NCI-H510A treated with DMSO at 0.1 percent for 48 hours (cell line): ENCODE measurements at places on chromosomes 13 and 19.

DNA sequence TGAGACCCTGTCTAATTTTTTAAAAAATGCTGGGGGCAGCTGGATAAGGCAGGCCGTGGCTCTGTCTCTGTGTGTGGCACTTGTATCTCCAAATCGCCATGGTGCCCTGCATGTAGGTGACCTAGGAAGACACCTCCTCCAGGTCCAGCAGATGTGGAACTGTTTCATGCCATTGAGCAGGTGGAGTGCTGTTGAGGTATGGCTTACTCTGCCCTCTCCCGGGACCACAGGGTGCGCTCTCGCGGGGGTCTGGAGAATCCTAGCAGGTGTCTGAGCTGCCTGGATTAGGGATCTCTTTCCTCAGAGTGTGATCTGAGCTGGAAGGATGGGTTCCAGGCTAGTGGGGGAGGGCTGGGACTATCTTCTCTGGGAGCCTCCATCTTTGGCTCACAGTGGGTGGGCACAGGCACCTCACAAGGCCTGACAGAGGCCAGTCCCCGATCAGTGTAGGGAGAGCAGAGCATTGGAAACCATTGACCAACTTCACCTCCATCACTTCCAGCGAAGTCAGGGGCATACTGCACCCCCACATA, 67.7 kb upstream of the TM9SF2 start:
- no peak for DNase-seq

DNA sequence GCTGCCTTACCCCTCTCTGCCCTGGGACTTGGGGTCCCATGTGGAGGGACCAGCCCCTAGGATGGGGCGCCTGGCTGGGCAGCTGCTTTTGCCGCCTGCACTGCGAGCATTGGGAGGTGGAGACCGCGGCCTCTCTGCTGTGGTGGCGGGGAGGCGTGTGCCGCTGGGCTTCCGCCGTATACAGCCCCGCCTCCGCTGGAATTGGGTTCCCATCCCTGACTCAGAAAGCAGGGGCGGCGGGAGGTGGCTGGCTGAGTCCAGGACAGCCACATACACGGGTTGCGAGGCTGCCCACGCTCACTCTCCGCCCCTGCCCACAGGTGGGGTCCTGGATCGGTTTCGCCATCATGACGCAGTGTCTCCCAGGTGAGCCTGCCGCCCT, 6.6 kb downstream of the NDUFB7 start:
- no peak for DNase-seq

DNA sequence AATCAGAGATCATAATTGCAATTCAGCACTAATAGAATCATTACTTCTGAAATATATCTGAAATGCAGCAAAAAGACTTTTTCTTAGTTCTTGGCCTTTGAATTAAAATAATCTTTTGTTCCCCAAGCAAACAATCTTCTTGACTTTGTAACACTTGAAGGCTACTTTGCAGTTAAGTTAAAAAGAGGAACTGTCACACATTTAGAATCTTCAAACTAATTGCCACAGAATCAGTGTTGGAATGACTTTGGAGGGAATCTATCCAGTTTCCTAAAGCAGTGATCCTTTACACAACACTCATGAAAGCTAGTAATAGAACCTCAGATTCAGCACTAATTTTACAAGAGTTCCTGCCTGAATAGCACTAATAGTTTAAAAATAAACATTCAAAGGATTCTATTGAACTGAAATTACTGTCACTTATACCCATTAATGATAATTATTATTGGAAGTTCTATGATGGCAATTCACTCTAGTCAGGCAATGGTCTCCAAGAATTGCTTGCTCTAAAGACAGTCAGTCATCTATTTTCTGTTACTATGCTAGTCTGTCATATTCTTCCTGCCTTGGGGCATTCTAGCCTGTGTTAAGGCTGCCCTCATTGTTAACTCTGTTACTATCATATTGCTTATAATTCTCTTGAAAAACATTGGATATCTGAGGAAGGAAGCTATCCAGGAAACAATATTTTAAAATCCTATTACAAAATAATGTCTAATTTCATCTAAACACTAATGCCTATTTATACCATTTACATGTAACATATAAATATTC, 362.4 kb downstream of the DIAPH3 start:
- no peak for DNase-seq

DNA sequence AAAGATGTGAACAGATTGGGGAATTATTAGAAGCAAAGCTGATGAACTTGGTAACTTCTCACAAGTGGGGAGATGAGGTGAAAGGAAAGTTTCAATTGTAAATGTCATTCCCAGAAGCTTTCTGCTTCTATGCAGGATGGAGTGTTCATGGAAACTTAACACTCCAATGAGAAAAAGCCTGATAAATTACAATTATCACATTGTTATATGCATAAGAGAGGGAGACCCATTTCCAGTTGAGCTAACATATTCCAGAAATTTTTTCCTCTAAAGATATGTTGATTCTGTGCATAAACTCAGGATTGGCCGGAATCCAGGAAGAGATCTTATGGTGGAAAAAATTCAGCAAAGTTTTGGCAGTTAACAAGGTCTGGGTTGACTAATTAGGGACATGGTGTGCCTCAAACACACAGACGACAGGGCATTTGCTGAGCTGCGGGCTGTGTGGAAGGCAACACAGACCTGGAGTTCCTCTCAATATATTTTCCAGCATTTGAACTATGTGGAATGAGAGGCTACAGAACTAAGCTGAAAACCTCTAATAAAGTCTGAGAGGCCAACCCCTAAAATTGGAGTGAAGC, 64.9 kb upstream of the FGF14 start:
- no peak for DNase-seq

DNA sequence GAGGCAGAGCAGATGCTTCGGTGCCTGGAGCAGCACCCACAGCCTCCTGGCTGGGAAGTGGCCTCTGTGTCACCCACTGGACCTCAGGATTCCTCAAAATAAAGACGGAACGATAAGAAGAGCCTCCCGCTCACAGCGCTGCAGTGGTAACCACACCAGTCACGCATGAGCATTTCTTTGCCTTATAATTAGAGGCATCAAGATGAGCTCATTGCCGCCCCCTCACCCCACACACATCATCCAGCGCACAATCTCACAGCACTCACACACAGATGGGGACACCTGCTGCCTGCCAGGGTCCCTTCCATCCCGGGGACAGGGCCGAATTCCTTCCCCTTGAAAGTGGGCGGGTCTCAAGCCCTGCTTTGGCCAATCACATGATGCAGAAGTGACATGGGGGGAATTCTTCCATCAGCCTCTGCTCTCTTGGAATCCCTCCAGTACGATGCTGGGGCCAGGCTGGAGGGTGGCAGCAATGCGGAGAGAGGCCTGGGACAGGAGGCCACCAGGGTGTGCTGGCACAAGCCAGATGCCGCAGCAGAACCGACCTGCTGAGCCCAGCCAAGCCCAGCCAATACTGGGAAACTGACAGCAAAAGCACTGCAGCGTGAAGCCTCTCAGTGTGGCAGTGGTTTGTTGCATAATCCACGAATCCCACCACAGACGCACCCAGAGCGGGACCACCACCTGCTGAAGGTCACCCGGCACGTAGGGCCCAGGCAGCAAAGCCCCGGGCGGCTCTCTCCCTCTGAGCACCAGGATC, 16.0 kb downstream of the PIP5K1C start:
- no peak for DNase-seq

GRCh38 chr19:28289295-28290063, 923.5 kb downstream of the UQCRFS1 start:
- no peak for DNase-seq

- DNase-seq, result peak; percentile 15
Observed at GRCh38 chr13:33285420-33286124, at the start of gene STARD13. TSS of gene STARD13 (minus strand) at chr13:33285755. CDS start at chr13:33285638, 117 bp downstream.

DNA sequence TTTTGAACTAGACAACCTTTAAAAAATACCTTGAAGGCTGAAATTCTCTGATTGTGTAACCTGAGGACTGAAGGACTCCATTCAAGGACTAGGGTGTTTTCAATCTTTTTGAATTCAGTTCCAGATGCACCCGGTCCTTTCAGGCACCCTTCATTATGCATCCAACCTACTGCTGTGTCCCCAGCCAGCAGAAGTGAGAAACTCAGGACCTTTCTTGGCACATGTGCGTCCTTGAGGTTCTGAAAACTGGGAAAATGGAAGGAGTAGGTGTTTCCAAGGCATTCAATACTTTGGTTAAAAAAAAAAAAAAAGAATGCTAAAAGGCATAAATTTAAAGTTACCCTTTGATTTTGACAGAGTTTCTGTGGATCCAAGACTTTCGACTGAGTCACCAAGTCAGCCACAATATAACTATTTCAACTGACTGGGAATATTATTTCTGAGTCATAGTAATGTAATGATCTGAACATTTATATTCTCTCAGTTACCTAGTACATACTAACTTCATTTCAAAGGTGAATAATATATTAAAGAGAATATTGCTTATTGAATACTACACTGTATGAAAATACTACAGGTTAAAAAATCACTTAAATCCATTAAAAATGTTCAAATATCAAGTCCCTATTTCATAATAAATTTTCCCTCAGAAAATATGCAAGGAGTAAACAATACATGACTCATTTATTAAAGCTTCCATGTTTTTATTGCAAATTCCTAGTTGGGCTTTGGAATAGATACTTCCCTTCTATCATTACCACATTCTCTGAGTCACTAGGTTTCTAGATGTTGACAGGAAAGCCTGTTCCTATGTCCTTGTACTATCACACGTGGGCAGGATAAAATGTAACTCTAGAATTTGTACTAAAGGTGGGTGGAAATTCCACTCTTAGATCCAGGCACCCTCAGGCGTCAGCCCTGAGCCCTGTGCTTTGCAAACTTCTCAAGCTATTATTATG, 2.4 kb upstream of the ITGBL1 start:
- no peak for DNase-seq

DNA sequence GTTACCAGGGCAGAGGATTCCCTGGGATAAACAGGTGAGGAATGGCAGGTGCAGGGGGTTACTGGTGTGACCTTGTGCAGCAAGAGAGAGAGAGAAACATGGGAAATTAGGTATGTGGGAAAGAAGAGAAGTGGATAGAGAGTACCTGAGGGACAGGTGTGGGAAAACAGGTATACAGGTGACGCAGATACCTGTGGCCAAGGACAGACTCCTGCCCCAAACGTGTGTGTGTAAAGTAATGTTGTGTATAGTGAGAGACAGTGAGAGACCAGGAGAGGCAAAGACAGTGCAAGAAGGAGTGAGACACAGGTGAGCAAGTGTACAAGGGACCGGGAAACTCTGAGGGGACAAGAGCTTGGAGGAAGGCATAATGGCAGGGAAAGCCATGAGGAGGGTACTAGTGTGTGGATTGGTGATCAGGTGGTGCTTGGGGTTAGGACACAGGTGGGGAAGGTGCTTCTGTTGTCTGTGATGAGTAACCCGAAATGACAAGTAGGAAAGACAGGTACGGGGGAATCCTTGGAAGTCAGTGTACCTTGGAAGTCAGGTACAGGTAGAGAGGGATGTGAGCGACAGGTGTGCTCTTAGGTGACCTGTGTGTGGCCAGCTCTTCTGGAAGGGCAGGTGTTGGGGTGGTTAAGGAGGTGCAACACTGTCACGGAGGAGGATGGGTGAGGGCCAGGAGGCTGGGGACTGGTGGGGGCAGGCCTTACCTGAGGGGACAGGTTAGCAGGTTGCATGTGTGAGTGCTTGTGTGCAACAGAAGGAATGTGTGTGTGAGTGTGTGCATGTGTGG, 2.8 kb downstream of the ERFL start:
- peak; percentile 80 for DNase-seq

DNA sequence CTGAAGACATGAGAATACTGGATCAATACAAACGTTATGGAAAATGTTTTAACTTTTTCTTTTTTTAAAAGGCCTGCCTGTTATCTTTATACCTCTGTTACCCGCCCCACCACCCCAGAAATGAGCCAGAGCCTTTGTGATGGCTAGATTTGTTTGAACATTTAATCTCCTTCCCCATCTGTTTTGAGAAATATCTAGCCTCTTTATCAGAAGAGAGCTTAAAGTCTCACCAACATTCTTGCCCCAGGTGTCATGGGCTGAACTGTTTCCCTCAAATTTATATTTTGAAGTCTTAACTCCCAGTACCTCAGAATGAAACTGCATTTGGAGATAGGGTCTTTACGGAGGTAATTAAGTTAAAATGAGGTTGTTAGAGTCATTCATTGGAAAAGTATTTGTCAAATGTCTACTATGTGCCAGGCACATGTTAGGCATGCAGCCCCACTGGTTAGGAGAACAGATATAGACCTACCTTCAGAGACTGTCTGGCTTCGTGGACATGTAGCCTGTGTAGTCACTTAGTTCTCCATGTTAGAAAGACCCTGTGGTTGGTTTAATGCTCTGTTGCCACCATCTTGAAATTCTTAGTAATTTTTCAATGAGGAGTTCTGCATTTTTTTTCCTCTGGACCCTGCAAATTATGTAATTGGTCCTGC, 6.3 kb upstream of the RB1 start:
- DNase-seq, result no peak

DNA sequence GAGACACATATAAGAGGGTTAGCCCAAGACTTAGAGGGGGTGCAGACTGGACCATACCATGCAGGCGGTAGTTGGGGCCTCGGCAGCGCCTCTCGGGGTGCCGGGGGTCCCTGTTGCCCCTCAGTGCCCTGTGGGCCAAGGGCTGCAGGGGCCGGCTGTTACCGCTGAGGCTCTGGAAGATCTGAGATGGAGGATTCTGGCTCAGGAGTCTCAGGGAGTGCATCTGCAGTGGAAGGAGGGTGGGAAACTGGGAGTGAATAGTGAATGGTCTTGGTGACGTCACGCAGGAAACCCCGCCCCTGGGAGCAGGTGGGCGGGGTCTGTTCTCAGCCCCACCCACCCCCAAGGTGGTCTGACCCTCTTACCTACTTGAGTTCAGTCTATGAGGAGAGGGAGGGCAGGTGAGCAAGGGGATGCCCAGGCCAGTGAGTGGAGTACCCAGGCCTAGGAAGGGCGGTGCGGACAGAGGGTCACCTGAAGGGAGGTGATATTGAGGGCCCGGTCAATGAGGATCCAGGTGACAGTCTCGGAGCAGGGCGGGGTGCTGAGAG, 1.7 kb upstream of the DBP start:
- DNase-seq, result no peak

DNA sequence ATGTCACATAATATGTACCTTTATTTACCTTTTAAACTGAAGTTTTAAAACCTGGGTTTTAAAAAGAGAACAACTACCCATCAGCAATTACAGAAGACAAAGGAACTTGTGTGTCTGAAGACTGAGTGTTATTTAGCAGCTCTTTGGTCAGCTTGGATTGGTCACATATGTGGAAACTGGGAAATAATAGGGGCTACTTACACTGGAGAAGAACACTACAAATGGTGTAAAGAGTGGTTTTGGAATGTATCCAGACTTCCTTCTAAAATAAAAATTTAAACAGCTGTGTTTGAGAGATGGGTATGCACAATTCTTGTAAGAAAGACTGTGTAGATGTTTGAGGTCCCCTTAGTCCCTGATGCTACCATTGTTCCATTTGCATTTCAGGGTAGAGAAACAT, 13.3 kb downstream of the TNFRSF19 start:
- no peak for DNase-seq

DNA sequence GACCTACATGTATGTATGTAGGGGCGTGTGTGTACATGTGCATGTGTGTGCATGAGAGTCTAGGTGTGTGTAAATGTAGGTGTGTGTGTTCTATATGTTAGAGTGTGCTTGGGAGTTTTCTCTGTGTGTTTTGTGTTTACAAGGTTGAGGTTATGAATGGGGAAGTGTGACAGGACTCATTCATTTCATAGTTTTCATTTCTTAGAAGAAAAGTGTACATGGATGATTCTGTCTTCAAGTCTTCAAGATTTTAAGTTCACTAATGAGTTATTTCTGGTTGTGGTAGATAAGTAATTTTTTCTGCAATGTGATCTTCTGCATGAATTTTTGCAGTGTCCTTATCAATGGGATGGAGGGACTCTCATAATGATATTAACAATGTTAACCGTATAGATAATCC, 118.2 kb upstream of the SLC10A2 start:
- DNase-seq, result no peak
